ENCODE measurements at places on chromosomes 2 and 18.

GRCh38 chr2:120239488-120240287 is 13.0 kb upstream of the RALB start:
- DNase-seq: no peak

GRCh38 chr2:127408807-127409099 is 9.5 kb upstream of the PROC start:
- no peak for DNase-seq

- DNase-seq: no peak
These were observed 14.6 kb downstream of the AP1S3 start for GRCh38 chr2:223822818-223823217.

- no peak for DNase-seq
These were observed 295.4 kb upstream of the ATP5MC3 start for GRCh38 chr2:175476948-175477347.

GRCh38 chr2:229456091-229456490 is 185.0 kb upstream of the PID1 start:
- DNase-seq: no peak

DNA sequence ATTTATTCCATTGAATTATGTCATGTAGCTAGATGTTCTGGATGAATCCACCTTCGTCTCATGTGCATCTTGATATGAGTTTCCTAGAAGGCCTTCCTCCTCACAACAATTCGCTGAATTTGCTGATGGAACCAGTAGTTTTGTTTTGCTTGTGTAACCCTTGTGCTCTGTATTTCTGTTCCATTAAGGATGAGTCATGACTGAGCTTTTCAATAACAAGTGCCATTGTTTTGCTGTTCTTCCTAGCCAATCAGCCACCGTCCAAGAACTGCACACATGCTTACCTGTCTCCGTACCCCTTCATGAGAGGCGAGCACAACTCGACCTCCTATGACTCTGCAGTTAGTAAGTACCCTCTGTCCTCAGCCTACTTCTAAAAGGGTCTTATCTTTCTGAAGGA is 2.3 kb downstream of the TMEM182 start:
- no peak for DNase-seq

DNA sequence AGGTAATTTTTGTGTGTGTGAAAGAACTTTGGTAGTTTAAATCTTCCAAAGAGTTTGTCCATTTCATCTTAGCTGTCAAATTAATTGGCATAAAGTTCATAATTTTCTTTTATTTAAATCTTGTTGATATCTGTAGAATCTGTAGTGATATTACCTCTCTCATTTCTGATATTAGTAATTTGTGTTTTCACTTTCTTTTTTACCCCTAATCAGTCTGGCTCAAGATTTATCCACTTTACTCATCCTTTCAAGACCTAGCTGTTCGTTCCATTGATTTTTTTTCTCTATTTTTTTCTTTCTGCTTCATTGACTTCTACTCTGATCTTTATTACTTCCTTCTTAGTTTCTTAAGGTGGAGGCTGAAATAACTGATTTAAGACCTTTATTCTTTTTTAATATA is 142.5 kb upstream of the OTX1 start:
- no peak for DNase-seq

DNA sequence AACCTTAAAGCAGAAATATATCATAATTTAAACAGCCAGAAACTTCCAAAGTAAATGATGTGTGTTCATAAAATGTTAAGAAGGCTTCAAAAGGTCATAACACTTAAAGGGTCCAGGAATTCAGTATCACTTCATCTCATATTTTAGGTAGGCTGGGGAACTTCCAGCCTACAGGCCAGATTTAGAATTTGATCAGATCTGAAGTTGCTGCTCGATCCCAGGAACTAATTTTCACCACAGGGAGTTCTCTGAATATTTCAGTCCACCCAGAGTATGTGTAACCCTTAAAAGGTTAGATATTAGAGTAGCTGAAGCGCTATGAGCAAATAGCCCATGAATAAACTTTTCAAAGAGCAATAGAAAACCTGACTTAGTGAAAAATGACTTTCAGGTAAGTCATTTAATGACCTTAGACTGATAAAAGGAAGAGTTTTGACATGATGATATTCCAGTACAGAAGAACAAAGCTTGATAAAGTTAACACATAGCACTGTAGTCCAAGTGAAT is 1.7 kb downstream of the WIPF1 start:
- DNase-seq: peak; percentile 23

DNA sequence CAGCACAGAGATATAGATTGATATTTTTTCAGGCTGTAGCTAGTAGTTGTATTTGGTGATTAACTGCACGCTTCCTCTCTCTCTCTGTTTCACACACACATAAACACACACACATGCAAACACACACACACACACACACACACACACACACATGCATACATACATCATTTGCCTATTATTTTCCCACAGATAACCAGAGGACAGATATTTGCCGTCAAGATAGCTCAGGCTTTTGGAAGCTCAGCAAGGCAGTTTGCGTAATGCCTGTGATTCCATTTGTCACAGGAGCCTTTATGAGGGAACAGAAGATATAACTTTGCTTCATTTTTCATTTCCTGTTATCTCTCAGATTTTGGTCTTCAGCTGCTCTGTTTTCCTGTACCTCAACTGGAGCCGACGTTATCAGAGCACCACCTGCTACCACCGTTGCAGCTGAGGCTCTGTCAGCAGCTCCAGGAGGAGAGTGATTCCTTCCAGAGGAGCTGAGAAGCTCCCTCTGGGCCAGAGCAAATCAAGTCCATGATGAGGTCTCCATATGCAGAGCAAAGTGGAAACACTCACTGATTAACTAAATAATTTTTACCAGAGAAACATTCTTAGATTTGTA is 341.9 kb upstream of the PIK3C3 start:
- no peak for DNase-seq

- no peak for DNase-seq
These were observed 191.8 kb upstream of the LRRTM1 start for GRCh38 chr2:80496346-80496745.

DNA sequence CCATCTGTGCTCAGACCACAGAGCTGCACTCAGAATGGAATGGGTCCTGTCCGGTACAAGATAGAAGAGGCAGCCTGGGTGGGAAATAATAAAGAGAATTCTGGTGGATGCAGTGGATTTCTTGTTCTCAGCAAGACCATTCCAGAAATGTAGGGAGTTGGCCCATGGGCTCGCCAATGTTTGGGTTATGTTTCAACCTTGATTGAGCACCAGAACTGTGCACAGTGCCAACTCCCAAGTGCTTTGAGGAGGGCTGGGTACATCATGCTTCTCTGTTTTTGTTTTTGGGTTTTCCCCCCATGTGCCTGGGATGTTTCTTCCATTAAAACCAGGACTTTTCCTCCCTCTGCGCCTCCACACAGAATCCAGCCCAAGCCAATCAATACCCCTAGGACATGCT is 304.1 kb downstream of the TNS1 start:
- no peak for DNase-seq

DNA sequence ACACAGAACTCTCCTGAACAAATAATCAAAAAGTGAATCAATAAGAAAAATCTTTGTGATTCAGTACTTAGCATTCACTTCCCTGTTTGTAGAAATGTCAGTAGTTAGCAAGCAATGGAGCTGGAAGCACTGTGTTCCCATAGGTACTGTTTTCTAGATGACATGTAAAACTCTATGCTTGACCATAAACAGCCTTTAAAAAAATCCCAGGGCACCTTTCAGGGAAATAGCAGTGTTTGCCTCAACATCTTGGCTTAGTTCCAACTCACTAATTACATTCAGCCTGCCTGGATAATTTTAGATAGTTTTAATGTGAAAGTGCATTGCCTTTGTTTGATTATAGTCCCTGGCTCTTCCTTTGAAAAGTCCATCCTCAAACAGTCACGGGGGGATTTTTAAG is 721.8 kb downstream of the ERBB4 start:
- no peak for DNase-seq

DNA sequence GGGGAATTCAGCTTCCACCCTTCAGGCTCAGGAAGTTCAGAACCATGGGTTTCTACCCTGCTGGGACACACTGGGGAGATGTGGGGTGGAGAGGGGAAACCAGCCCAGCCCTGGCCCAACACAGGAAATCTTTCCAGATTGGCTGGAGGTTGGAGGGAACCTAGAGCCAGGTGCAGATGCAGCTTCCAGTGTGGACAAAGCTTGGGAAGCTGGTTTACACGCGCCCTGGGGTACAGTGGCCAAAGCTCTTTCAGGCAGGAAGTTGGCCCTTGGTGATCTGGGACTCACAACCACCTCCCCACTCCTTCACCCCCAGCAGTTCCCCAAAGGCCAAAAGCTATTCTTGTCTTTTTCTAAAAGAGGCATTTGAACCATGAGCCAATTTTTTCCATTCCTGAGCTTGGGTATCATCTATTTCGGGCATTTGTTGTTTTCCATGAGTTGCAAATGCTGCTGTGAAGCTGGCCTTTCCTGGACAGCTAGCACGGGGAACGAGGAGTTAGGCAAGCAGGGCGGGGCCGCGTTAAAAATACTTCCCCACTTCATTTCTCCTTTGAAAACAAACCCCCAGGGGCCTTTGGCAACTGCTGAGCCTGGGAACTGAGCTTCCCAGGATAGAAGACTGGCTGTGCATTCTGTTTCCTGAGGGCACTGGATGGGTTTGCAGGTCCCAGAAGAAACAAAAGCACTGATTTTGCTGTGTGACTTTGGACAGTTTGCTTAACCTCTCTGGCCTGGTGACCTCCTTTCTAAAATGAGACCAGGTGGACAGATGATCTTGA is 3.1 kb upstream of the ARID5A start:
- no peak for DNase-seq

Measured in RPMI8226 (cell line).